Anterior cingulate cortex (tissue), 58 donors: ENCODE measurements at places on chromosomes 7 and 10.

DNA sequence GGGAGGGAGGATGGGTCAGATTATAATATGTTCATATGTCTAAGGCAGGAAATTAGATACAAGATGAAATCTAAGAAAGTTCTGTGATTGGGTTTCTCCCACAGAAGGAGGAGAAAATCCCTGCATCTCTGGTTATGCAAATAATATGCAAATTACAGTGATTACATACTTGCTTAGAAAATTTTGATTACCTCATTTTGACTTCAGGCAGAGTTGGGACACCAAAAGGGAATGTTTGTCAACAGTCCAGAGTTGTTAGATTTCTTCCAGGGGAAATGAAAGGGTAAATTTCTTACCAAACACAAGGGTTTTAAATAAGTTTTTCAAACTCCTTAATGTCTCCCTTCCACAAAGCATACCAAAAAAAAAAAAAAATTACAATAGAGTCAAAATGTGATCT is 101.4 kb upstream of the STEAP1B start:
- DNase-seq = no peak

GRCh38 chr7:113282875-113283274 is 164.5 kb upstream of the SMIM30 start:
- no peak for DNase-seq

GRCh38 chr7:75727881-75728593 is 10.7 kb downstream of the HIP1 start:
- DNase-seq = no peak

DNA sequence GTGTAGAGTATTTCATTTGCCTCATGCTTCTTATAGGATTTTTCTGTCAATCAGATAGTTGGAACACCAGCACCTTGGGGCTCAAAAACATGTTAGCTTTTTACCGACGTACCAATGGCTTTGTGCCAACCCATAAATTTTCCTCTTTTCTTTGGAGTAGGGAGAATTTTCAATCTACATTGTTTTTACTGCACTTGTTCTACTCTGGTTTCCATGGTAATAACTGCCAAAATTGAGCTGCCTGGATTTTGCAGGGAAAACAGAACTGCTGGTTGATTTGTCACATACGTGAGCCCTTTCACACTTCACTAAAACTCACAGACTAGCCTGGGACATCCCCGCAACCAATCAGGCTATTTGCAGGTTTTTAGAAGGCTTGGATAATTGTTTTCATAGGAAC is 189.7 kb downstream of the ARHGAP21 start:
- DNase-seq = no peak

GRCh38 chr7:35512716-35513115 is 182.2 kb downstream of the HERPUD2 start:
- DNase-seq = no peak

GRCh38 chr10:60732198-60732806 is 46.0 kb upstream of the CDK1 start:
- DNase-seq = no peak

DNA sequence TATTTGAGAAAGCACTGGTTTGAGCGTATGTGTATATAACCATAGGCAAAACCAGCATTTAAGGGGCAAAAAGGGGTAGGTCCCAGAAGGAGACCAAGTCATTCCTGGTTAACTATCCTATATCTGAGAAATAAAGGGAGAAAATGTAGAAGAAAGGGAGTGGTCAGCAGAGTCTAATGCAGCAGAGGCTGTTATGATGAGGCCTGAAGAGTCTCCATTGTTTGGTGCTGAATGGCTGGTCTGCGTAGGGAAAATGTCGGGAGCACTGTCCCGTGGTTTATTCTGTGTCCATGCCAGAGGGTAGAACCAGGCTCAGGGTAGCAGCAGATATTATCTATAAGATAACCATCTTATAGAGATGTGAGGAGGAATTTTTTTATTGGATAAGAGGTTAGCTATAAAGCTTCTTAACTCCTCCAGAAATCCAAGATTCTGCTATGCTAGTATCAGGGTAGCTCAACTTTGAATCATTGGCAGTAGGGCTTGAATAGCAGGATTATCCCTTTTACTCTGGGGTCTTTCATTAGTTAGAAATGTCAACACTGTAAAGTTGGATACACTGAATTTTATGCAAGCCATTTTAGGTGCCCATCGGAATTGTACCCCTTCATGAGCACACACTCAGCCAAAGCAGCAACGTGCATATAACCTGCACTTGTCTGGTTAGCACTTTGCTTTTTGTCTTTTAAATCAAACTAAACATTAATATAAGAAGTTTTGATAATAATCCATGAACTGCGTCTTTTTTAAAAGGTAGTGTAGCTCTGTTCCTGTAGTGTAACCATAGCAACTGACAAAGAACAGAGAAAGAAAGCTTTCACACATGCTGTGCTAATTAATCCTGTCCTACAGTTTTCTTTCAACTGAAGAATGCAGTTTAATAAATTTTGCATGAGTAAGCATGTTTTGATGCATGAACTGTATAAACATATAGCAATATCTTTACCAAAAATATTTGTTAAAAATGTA is 312.0 kb upstream of the FZD1 start:
- no peak for DNase-seq

GRCh38 chr10:78356291-78356900 is 322.7 kb downstream of the RPS24 start:
- DNase-seq = no peak

GRCh38 chr7:121272676-121273075 is 56.1 kb upstream of the WNT16 start:
- DNase-seq = no peak

DNA sequence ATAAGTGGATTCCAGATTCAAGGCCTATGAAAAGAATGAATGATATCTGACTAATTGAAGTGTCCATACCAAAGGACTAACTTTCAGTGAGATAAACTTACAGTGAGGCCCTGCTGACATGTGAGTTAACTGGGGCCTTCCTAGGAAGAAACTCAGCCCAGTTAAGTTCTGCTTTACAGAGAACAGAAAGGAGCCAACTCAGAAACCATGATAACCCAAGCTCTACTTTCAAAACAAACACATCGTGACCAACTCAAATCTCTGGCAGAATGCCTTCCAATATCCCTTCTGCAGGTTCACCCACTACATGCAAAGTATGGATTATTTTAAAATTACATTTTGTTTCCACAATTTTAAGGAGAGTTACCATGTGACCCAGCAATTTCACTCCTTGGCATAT is 75.8 kb upstream of the MRLN start:
- DNase-seq = no peak

DNA sequence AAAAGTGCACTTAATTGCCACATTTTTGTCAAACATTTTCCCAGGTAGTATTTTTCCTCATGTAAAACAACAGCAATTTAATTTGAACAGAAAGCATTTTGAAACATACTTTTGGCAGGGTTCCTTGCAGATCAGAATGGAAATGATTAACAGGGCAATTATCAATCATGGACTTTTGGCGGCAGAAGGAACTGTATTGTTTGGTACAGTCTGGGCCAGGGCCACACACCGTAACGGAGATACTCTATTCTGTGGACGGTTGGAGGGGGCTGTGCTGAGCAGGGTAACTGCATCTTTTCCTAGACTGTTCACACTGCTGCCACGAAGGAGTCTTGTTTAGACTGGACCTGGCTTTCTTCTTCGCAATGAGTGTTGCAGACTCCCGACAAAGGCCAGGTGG is 62.3 kb downstream of the EGFR start:
- DNase-seq = no peak

GRCh38 chr10:453647-454046 is 235.8 kb downstream of the DIP2C start:
- DNase-seq = no peak

GRCh38 chr7:2321020-2321419 is 6.8 kb upstream of the SNX8 start:
- no peak for DNase-seq

GRCh38 chr10:93821051-93821772 is 63.5 kb downstream of the LGI1 start:
- DNase-seq = no peak
